ENCODE measurements at places on chromosomes 11 and 22. TPM values are rescaled to one million over a fixed set of nuclear protein-coding genes. Genes with fewer than 3 reads are reported as not detected.

KRTAP5-7 gene
- total RNA-seq, result not detected

GRCh38 chr11:133570376-133570775, 38.1 kb upstream of the OPCML start:
- peaks cover 3% of the 10 kb centered on the region for H3K27me3 ChIP-seq
- no peak overlapping the region for H3K4me3 ChIP-seq
- H3K27ac ChIP-seq, result no peak overlapping the region
- H3K4me1 ChIP-seq, result no peaks in the 10 kb centered on the region

DNA sequence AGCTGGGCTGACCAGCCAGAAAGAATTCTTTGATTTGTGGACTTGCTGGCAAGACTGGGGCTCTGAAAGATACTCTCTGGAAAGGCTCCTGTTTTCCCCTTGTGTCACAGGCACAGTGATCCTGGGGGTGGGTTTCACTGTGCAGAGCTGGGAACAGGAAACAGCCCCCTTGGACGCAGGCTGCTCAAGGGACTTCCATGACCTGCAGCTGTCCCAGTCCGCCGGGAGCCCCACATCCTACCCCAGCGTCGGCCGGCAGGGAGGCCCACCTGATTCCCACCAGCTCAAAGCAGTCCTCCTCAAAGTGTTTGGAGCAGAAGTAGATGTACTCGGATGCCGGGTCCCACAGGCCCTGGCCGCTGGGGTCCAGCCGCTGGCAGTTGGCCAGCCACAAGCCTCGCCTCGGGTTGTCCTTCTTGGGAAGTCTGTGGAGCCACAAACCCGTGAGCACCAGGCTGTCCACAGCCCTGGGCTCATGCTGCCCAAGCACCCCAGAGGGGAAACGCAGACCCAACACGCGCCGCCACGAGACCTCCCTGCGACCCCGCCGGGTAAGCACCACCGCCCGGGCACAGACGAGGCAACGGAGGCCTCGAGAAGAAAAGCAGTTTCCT, 824 bp downstream of the THAP7 start:
- peaks cover 26% of the 10 kb centered on the region for H3K4me1 ChIP-seq
- DNase-seq, result peak; percentile 28
- H3K27ac ChIP-seq, result peak overlapping the region; percentile 97
- peak overlapping the region; percentile 98 for H3K4me3 ChIP-seq
- peaks cover 5% of the 10 kb centered on the region for H3K27me3 ChIP-seq
- H3K36me3 ChIP-seq, result no peaks in the 10 kb centered on the region

CALCA gene
- not detected for total RNA-seq

DNA sequence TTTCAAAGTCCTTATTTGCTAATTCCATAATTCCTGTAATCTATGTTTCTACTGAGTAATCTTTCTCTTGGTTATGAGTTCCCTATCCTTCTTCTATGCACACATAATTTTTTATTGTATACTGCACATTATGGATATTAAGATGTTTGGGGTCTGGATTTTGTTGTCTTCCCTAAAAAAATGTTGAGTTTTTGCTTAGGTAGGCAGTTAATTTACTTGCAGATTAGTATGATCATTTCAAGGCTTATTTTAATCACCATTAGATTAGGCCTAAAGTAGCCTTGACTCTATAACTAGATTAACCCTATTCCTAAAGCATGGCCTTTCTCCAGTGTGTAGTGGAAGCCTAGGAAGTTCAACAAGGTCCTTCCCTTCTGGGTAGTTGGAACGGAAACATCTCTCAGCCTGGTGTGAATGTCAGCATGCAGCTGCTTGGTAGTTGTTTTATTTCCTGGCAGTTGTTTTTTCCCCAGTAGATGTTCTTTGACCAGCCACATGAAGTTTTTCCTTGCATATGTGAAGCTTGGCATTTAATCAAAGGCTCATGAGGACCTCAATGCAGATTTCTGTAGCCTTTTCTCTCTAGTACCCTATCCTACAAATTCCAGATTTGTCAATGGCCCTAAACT, 419.3 kb upstream of the NARS2 start:
- no peak for DNase-seq
- H3K4me3 ChIP-seq, result no peak overlapping the region
- H3K36me3 ChIP-seq, result peaks cover 8% of the 10 kb centered on the region
- H3K4me1 ChIP-seq, result peaks cover 8% of the 10 kb centered on the region
- no peaks in the 10 kb centered on the region for H3K27me3 ChIP-seq
- H3K27ac ChIP-seq, result no peak overlapping the region

DNA sequence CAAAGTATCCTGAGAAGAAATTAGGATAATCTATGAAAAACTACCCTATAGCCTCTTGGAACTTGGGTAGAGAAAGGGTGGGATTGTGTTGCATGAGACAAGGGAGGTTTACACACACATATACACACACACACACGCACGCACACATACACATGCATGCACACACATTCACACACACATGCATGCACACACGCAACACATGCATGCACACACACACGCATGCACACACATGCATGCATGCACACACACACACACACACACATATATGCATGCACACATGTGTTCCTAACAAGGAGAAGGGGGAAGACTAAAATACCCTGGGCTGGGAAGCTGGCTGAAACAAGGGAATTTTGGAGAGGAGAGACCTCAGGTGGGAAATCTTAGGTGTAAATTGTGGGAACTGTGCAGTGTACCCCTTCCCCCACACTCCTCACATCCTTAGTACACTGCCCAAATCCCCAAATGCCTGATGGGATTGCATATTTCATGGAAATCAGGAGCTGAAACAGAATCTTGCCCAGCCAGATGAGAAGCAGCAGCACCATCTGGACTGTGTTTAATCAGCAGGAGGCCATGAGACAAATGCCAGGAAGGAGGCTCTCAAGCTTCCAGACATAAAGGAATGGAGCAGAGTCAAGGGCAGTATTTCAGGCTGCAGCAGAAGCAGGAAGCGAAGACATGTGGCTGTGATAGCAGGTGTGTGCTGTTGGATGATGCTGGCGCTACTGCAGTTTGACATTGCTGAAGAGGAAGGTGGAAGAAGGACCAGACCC, 14.6 kb upstream of the POLD3 start:
- H3K27me3 ChIP-seq, result no peaks in the 10 kb centered on the region
- no peak overlapping the region for H3K27ac ChIP-seq
- no peak for DNase-seq
- H3K36me3 ChIP-seq, result no peaks in the 10 kb centered on the region
- no peak overlapping the region for H3K4me3 ChIP-seq

DNA sequence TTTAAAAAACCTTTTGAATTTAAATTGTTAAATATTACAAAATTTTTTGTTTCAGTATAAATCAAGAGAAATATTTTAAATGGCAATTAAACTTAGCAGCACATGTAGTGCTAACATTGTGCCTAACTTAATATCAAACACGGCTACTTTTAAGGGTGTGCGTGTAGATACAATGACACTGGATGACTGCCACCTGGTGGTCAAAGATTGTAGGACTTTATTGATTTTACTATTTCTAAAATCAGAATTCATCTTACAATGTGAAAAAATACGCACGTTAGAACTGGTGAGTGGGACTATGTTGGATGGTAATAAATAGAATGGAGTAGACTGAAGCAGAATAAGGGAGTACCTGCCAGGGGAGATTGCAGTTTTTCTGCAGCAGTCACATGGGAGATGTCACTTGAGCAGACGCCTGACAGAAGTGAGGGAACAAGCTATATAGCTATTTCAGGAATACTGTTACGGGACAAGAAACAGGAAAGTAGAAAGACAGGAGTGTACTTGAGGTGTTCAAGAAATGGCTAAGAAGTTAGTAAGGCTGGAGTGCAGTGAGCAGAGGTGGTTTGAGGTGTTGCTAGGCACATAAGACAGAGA, 52.9 kb downstream of the UVRAG start:
- H3K4me1 ChIP-seq, result peaks cover 15% of the 10 kb centered on the region
- H3K27ac ChIP-seq, result no peak overlapping the region
- no peak overlapping the region for H3K4me3 ChIP-seq
- DNase-seq, result peak; percentile 54
- no peaks in the 10 kb centered on the region for H3K36me3 ChIP-seq
- no peaks in the 10 kb centered on the region for H3K27me3 ChIP-seq

- no peak overlapping the region for H3K4me3 ChIP-seq
- no peak for DNase-seq
- H3K36me3 ChIP-seq, result peaks cover 5% of the 10 kb centered on the region
- H3K4me1 ChIP-seq, result peaks cover 4% of the 10 kb centered on the region
Measured at GRCh38 chr11:33383075-33383919, 126.1 kb downstream of the HIPK3 start.

GRCh38 chr11:45217991-45218390, 68.2 kb downstream of the SYT13 start:
- no peak for DNase-seq
- no peaks in the 10 kb centered on the region for H3K27me3 ChIP-seq
- no peaks in the 10 kb centered on the region for H3K4me1 ChIP-seq
- no peak overlapping the region for H3K4me3 ChIP-seq
- H3K36me3 ChIP-seq, result peaks cover 7% of the 10 kb centered on the region

RIBC2 gene
- 8.7 TPM for total RNA-seq

DNA sequence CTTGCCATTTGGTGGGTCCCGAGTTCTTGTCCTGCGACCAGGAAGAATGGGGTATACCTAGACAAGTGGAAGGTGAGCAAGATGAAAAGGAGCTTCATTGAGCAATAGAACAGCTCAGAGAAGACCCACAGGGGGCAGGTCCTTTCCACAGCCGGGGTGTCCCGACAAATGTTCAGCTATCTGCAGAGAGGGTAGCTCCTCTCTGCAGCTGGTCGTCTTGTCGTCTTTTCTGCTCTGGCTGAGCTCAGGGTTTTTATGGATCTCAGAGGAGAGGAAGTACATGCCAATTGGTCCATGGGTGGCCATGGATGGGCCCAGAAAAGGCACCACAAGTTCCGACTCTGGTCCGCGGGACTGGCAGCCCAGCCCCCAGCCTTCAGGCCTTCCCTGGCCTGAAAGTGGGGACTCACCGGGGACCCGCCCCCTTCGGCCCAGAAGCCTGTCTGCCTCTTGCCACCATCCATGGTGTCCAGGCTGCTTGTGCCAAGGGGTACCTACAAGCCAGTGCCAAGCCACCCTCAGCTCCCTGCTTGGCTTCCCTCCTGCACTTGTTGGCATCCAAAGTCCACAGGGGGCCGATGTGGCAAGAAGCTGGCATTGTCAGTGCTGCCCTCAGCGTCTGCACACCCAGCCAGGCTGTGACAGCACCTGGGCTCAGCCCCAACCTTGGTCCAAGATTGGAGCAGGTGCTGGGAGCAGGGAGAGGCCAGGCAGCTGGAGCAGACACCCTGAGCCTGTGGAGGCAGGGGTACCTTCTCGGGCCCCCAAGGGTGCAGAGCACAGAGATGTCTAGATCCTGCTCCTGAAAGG, 438.9 kb downstream of the TBC1D22A start:
- no peaks in the 10 kb centered on the region for H3K36me3 ChIP-seq
- no peak overlapping the region for H3K4me3 ChIP-seq
- H3K4me1 ChIP-seq, result no peaks in the 10 kb centered on the region
- no peak for DNase-seq

DNA sequence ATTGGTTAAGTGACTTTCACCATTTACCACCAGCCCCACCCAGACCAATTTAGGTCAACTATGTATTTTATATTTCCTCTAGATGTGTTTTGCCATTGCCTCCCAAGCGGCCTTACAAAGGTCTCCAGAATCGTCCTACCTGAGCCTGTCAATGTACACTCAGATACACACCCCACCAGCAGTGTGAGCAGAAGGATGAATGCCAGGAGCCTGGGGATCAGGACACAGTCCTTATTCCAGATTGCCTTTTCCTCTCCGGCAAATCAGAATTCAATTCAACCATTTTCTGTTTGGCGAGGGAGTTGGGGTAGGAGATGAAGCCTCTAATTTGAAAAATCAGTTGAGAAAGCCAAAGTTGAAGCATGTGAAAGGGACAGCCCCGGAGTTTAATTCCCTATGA, 35.4 kb upstream of the CRTAM start:
- no peak overlapping the region for H3K27ac ChIP-seq
- no peaks in the 10 kb centered on the region for H3K36me3 ChIP-seq
- peaks cover 24% of the 10 kb centered on the region for H3K4me1 ChIP-seq
- DNase-seq, result no peak
- no peak overlapping the region for H3K4me3 ChIP-seq
- H3K27me3 ChIP-seq, result no peaks in the 10 kb centered on the region
